Dorsolateral prefrontal cortex (tissue), 122 donors: ENCODE measurements at places on chromosomes 4 and X.

- DNase-seq = no peak
These were observed 169.2 kb downstream of the PARM1 start for GRCh38 chr4:75101906-75102786.

GRCh38 chrX:107477406-107477805 lies 28.0 kb downstream of the FRMPD3 start:
- no peak for DNase-seq

GRCh38 chr4:89196056-89196674 lies 84.8 kb downstream of the TIGD2 start:
- no peak for DNase-seq

- DNase-seq = no peak
These were observed 1654.0 kb downstream of the PCDH7 start for GRCh38 chr4:32374206-32374605.

DNA sequence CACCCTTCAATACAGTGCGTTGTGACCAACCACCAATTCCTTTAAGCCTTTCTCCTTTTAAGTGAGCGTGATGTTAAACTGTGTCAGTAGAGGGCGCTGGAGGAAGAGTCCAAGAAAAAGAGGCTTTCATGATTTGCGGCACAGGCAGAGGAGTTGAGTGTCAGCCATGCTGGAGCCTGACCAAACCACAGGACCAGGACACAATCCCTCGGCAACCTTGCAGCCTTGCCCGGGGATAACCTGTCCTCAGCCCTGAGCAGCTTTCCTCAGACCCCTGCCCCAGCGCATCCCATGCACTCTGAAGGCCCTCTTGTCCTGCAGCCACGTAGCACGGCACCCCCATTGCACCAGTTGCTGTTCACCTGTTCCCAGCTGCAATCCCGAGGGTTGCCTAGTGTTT lies 53.5 kb upstream of the SMIM31 start:
- DNase-seq = no peak

GRCh38 chr4:1177274-1178141 lies 5.1 kb upstream of the SPON2 start:
- no peak for DNase-seq

DNA sequence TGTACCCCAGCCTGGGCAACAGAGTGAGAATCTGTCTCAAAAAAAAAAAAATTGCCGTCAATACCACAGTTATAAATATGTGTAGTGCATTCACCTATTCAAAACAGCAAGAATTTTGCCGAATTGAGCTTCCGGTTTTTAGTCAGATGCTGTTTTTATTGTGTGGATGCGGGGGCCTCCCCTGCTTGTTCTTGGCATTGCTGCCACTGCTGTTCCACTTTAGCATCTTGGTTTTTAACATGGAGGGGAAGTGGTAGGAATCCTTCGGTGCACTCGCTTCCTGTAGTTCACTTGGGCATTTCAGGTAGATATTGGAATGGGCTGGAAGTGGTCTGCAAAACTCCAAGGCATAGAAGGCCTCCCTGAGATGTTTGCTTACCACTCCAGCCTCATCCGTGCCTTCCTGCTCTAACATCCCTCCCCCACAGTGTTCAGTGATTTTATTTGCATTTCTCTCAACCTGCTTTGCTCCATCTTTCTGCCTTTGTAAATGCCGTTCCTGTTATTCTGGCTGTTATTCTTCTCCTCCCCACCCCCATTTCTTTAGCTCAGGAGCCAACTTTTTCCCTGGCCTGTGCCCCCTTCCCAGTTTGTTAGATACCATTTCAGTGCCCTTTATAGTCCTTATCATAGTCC lies 25.5 kb downstream of the MOB1B start:
- DNase-seq = no peak

GRCh38 chrX:11269006-11269405 lies 24.2 kb upstream of the AMELX start:
- DNase-seq = no peak

GRCh38 chr4:184421533-184422155 lies 52.7 kb downstream of the IRF2 start:
- DNase-seq = no peak

GRCh38 chr4:110049951-110050925 lies 137.6 kb downstream of the EGF start:
- DNase-seq = peak; percentile 50

DNA sequence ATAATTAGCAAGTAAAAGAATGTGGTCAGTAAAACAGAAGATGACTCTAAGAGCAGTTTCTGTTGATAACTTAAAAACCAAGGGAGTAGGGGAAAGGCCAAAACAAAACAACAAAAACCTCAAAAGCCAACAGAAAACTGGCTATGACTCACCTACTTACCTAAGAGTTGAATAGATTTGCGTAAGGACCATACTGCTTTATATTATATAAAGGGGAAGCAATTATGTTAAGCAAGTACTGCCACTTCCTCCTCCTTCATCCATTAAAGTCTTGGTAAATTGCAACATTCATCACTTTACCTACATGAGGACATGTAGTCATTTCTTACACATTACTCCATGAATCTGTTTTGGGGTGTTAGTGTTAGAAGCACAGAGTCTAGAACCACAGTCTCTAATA lies 85.9 kb upstream of the FAM47A start:
- no peak for DNase-seq

- no peak for DNase-seq
These were observed 121.2 kb upstream of the TET2 start for GRCh38 chr4:105025263-105026017.

GRCh38 chr4:56641494-56642051 lies 39.5 kb downstream of the HOPX start:
- DNase-seq = no peak

- no peak for DNase-seq
These were observed 28.3 kb downstream of the OCRL start for GRCh38 chrX:129568349-129568748.

GRCh38 chrX:42818151-42818921 lies 40.4 kb upstream of the PPP1R2C start:
- DNase-seq = no peak

- no peak for DNase-seq
These were observed 27.2 kb downstream of the LRIT3 start for GRCh38 chr4:109875106-109875505.

DNA sequence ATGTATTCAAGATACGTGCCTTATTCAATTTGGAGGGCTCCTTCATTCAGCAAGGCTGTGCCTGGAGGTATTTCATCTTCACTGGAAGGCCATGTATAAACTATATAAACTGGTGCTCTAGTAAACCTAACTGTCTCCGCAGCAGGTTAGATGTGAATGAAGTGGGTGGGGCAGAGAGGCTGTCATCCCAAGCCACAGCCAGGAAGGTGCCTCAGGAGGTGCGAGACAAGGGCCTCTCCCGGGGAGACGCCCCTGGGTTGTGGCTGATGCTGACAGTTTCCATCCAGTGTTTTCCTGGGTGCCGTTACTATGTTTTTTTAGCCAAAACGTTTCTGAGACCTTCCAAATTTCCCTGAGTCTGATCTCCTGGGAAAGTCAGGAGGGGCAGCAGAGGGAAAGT lies 221.5 kb upstream of the RPL34 start:
- no peak for DNase-seq

GRCh38 chr4:143406523-143406922 lies 69.8 kb downstream of the GAB1 start:
- DNase-seq = no peak

DNA sequence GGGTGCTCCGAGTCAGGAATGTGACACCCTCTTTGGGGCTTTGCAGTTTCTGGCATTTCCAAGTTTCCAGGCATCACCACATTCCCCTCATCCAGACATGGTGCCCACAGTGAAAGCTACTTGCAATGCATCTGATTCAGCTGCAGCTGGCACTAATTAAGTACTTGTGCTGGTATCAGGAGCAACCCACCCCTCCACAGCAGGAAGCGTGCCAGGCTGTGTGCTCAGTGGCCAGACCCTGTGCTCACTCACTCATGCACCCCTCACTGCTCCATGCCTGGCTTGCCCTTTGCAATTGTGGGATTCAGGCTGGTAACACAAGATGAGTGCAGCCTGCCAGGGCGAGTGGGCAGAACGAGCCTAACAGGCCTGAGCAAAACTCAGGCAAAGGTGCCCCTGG lies 271.2 kb downstream of the EPHA5 start:
- DNase-seq = no peak

DNA sequence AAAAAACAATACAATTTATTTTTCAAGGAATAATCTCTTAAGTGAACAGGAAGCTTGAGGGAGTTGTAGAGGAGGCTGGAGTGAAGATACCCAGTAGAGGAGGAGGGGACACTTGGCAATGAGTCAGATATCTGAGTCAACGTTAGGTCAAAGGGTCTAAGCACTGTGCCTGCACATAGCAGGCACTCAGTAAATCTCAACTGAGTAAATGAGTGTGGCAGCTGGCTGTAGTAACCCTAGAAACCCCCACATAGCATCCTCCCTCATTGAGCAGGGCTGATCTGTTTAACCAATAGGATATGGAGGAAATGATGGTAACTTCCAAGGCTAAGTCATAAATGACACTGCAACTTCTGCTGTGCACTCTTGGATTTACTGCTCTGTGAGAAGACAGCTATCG lies 186.0 kb upstream of the FAM241A start:
- DNase-seq = no peak

DNA sequence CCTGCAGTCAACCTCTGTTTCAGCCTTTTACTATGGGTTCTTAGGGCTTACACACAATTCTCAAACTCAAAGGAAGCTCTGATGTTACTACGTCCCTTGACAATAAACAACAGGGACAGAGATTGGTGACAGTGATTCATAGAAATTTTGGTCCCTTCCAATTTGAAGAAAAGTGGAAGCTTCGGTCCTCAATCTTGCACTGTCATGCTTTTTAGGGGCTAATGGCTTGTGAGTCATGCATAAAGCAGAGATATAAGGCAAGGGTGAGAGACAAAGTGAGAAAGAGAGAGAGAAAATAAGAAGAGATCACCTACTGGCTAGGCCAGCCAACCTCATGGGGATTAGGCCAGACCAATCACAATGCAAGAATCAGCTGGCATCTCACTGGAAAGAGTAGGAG lies 63.2 kb upstream of the STARD8 start:
- DNase-seq = no peak

DNA sequence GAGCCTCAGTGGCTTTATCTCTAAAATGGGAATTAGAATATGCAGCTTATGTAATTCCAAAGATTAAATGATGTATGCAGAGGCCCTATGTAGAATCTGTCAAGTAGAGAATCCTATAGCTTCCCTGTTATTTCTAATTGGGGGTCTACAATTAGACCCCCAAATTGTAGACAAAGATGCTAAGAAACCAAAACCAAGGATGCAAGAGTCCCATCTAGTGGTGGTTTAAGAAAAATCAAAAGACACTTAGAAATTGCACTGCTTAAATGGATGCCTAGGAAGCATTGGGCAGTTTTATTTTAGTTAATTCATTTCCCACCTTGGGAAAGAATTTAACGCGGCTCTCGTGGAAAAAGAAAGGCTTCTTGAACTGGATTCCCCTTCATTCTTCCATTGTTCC lies 115.2 kb downstream of the GABRA2 start:
- DNase-seq = no peak

GRCh38 chr4:111963158-111963700 lies 182.0 kb upstream of the FAM241A start:
- no peak for DNase-seq

DNA sequence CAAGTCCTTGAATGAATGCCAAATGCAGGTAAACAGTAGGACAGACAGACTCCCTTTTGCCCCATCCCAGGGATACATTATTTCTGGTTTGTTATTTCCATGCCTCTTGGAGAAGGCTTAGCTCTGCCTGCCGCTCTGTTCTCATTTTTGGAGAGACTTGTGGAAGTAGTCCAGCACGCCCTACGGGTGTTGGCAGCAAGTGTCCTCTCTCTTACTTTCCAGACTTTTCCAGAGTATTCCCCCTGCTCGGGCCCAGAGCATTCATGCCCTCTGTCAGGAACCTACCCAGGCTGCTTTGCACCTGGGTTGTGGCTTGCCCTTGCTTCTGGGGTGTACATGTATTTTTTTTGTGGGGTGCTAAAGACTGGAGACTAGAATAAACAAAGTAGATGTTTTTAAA lies 15.3 kb downstream of the SLC34A2 start:
- DNase-seq = no peak

DNA sequence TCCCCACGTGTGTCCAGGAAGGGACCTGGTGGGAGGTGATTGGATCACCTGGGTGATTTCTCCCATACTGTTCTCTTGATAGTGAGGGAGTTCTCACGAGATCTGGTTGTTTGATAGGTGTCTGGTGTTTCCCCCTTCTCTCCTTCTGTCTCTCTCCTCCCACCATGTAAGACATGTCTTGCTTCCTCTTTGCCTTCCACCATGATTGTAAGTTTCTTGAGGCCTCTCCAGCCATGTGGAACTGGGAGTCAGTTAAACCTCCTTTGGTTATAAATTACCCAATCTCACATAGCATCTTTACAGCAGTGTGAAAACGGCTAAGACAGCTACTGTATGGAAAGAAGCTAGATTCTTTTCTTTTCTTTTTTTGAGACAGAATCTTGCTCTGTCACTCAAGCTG lies 21.6 kb upstream of the FGG start:
- DNase-seq = no peak

DNA sequence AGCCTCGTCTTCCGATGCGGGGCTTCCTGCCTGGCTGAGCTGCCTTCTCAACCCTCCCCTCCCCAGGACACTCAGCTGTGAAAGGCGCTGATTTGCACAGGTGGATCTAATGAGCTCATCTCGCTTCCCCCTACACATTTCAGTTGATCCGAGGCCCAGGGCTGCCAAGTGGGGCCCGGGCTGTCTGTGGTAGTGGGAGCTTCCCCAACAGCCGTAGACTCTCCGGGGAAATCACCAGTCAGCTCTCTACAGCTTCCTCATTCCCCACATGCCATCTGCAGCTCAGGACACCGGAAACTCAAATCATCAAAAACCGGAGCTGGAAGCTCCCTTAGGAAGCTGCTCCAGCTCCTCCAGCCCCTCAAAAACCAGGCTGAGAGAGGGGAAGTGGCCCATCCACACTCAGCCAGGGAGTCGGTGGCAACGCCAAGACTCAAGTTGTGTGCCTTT lies 56.2 kb downstream of the SMIM20 start:
- no peak for DNase-seq

- DNase-seq = no peak
These were observed 152.7 kb downstream of the APBB2 start for GRCh38 chr4:41061482-41062185.

GRCh38 chrX:9635803-9636202 lies 129.8 kb downstream of the GPR143 start:
- no peak for DNase-seq

DNA sequence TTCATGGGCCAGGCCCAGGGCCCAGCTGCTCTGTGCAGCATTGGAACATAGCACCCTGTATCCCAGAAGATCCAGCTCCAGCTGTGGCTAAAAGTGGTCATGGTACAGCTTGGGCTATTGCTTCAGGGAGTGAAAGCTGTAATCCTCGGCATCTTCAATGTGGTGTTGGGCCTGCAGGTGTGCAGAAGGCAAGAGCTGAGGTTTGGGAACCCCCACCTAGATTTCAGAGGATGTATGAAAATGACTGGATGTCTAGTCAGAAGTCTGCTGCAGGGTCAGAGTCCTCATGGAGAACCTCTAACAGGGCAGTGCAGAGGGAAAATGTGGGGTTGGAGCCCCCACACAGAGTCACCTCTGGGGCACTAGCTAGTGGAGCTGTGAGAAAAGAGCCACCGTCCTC lies 341.7 kb downstream of the PPP3CA start:
- DNase-seq = no peak
